ENCODE measurements at places on chromosomes 16 and 17. TPM values are rescaled to one million over a fixed set of nuclear protein-coding genes. Genes with fewer than 3 reads are reported as not detected.

DNA sequence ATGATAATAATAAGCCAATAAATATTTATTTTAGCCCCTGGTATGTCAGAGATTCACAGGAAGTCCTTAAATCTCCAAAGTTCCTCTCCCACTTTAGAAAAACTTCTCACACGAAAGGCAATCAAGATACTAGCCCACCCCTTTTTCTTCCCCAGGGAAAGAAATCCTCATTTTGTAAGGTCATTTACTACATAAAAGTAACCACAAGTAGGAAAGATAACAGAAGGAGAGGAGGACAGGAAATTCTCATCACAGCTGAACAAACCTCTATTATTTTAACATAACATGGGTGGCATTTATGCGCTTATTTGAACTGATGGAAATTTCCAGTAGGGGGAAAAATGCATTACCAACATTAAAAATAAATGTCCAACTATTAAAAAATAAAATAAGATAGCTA lies 3.4 kb downstream of the FAM222B start:
- H3K27me3 ChIP-seq: no peaks in the 10 kb centered on the region
- H3K36me3 ChIP-seq: no peaks in the 10 kb centered on the region
- no peak for DNase-seq
- peak overlapping the region; percentile 30 for H3K27ac ChIP-seq
- H3K4me3 ChIP-seq: no peak overlapping the region

DNA sequence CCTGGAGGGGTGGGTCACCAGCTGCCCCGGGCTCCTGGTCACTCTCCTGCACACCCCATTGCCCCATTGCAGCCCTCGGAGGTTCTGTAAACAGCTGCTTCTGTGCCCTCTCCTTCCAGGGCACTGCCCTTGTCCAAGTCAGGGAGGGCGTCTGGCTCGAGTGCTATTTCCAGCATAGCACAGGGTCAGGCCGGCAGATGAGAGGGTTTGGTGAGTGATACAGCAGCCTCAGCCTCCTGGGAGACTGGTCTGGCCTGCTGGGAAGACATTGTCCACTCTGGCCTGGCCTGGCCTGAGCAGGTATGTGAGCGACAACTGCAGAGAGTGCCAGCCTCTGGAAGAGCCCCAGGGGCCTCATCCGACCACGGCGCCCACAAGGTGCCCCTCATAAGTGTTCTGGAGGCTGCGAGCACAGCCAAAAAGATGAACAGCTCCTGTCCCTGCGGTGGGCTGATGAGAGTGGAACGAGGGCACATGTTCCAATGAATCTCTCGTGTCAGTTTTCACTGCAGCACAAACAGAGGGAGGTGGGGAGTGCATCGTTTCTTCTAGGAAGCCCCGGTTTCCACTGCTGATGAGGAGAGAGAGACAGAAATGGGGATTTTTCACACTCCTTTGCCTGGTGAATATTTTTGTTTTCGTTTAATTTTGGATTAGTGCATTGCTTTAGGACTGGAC lies 105.8 kb upstream of the SDK2 start:
- DNase-seq: peak; percentile 22
- no peak overlapping the region for H3K4me3 ChIP-seq
- no peaks in the 10 kb centered on the region for H3K27me3 ChIP-seq
- H3K27ac ChIP-seq: no peak overlapping the region
- H3K4me1 ChIP-seq: no peaks in the 10 kb centered on the region

- no peak overlapping the region for H3K4me3 ChIP-seq
- no peaks in the 10 kb centered on the region for H3K27me3 ChIP-seq
- no peaks in the 10 kb centered on the region for H3K36me3 ChIP-seq
- peak; percentile 75 for DNase-seq
- H3K4me1 ChIP-seq: no peaks in the 10 kb centered on the region
These were observed 63.3 kb upstream of the HSBP1 start for GRCh38 chr16:83744441-83744981.

DNA sequence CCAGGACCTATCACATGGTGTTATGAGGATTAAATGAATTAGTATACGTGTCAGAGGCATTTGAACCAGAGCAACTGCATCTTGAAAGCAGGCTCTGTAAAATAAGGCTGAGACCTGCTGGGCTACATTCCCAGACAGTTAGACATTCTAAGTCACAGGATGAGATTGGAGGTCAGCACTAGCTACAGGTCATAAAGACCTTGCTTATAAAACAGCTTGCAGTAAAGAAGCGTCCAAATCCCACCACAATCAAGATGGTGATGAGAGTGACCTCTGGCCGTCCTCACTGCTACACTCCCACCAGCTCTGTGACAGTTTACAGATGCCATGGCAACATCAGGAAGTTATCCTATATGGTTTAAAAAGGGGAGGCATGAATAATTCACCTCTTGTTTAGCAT lies 71.8 kb downstream of the IRF8 start:
- H3K36me3 ChIP-seq: no peaks in the 10 kb centered on the region
- H3K27ac ChIP-seq: no peak overlapping the region
- no peaks in the 10 kb centered on the region for H3K4me1 ChIP-seq

DNA sequence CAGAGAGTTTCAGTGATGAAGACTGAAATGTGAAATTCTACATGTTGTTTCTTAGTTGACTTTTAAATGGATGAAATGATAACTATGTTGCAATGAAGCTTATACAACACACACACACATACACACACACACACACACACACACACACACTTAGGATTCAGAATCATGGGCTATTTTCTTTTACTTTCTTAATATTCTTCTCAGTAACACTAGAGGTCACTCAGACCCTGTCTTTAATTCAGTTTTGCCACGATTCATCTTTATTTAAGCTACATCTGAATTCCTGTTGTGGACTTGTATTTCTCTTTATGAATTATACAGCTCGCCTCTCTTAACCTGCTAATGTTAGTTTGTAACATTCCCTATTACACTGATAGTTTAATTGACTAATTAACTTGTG lies 109.6 kb upstream of the GOT2 start:
- H3K4me1 ChIP-seq: no peaks in the 10 kb centered on the region
- H3K4me3 ChIP-seq: no peak overlapping the region
- no peak overlapping the region for H3K27ac ChIP-seq
- H3K36me3 ChIP-seq: no peaks in the 10 kb centered on the region
- no peaks in the 10 kb centered on the region for H3K27me3 ChIP-seq

The TBC1D3B gene
- total RNA-seq: not detected

The KRTAP9-8 gene
- not detected for total RNA-seq

The GUCY2D gene
- 5.0 TPM for total RNA-seq

The SMPD3 gene
- 3.2 TPM for total RNA-seq

Data from upper lobe of left lung (tissue), 6 donors.